ENCODE measurements at places on chromosomes 7 and 10.

DNA sequence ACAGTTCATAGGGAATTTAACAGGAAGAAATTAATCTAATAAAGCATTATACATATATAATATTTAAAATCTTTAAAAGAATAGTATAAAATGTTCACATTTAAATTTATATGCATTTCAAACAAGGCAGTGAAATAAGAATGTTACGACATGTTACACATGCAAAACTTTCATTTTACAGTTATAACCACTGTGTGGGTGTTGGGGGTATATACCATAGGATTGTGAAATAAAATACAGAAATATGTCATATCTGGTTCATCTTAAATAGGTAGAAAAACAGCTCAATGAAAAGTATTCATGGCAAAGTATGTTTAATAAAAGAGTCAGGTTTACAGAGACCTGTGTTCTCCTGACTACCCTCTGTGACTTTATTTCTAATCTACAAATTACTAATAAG, 45.6 kb downstream of the CHCHD3 start:
- no peak for DNase-seq

DNA sequence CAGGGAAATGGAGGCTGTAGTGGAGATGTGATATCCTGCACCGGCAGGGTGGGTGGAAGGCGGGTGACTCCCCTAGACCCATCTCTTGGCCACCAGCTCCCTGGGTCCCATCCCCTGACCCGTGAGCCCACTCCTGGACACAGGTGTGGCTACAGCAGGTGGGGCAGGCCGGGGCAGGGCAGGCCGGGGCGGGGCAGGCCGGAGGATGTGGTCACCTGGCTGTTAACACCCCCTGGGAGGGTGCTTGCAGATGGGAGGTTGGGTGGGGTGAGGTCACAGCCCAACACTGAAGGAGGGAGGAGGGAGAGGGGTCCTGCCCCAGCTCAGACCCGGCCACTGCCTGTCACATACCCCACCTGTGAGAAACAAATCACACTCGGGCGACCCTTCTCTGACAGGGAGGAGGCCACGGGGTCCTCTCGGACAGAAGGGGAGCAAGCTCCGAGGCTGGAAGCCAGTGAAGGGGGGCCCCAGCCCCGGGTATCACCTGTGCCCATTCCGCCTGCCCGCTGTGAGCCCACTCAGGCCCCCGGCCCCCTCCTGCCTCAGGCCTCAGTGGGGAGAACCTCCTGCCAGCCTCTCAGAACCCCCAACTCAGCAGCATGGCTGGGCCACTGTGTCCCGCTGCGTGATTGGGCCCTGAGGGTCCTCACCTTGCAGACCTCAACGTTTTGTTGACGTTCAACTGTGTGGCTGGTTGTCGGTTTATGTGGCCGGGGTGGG, 74.0 kb downstream of the MICALL2 start:
- DNase-seq = no peak

DNA sequence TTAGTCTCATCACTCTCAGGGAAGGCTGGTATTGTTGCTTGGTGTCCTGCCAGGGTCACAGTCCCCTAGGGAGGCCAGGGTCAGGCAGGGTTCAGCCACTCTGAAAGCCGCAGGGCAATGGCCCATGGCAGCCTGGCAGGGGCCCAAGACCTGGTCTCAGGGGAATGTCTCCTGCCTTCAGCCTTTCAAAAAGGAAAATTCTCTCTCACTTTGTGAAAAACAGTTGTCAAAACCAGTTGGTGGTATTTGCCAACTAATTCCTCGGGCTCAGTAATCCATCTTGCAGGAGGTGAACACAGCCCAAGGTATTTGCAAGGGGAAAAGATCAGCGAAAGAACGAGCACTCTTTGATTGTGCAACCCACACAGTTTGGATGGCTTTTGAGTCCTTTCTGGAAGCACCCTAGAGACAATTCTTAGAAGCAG, 101.5 kb downstream of the JCAD start:
- no peak for DNase-seq

DNA sequence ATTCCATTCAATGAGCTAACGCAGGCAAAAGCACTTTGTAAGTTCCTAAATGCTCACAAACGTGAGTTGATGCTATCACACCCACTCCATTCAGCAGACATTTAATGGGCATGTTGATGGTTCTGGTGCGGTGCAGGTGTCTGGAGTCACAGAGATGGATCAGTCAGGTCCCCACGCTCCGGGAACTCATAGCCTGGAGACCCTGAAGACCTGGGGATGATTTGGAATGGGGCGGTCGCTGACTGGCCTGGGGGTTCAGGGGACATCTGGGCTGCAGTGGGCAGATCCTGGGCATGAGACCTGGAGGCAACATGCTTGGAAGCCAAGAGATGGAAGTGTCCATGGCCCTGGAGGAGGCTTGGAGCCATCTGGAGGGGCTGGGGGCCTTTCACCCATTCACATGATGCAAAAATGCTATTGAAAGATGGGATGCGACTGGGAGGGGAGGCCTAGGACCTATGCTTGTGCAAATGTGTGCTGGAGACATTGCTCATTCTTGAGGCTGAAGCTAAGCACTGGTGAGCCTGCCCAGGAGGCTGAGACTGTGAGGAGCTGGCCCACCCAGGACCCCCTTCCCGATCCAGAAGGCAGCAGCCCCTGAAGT, 522.6 kb downstream of the GLRX3 start:
- DNase-seq = no peak

DNA sequence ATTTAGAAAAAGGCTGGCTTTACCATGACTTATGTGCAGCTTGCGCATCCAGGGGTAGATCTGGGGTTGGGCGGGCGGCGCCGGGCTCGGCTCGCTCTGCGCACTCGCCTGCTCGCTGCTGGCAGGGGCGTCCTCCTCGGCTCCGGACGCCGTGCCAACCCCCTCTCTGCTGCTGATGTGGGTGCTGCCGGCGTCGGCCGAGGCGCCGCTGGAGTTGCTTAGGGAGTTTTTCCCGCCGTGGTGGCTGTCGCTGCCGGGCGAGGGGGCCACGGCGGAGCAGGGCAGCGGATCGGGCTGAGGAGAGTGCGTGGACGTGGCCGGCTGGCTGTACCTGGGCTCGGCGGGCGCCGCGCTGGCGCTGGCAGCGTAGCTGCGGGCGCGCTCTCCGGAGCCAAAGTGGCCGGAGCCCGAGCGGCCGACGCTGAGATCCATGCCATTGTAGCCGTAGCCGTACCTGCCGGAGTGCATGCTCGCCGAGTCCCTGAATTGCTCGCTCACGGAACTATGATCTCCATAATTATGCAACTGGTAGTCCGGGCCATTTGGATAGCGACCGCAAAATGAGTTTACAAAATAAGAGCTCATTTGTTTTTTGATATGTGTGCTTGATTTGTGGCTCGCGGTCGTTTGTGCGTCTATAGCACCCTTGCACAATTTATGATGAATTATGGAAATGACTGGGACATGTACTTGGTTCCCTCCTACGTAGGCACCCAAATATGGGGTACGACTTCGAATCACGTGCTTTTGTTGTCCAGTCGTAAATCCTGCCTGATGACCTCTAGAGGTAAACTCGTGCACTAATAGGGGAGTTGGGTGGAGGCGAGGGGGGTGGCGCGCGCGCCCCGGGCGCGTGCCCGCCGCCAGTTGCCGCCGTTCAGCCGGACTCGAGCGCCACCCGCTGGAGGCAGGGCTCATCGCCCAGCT, at the start of gene HOXA5:
HOXA5 (minus strand) TSS at position 659 of the 927 bp plus-strand sequence; CDS start at position 585, 74 bp downstream.
- no peak for DNase-seq
